ENCODE measurements at places on chromosomes 5 and 9.
A peak's percentile ranks its signal among the peaks of the same experiment; 100 is the strongest.

GRCh38 chr9:27864644-27865438 lies 291.6 kb upstream of the C9orf72 start:
- DNase-seq, result peak; percentile 18

DNA sequence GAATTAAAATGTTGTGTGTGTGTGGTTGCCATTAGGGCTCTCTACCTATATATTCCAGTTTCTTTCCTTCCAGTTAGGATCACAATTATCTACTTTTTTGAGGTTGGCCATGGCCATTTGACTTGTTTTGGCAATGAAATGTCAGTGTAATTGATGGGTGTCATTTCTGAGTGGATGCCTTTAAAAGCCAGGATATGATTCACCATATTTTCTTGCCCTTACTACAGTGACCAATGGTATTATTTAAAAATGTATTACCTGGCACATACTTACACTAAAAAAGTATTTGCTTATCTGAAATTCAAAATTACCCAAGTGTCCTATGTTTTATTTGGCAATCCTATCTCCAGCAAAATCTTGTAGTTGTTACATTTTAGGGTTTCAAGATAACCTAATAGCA lies 258.7 kb upstream of the ACTBL2 start:
- DNase-seq, result no peak

DNA sequence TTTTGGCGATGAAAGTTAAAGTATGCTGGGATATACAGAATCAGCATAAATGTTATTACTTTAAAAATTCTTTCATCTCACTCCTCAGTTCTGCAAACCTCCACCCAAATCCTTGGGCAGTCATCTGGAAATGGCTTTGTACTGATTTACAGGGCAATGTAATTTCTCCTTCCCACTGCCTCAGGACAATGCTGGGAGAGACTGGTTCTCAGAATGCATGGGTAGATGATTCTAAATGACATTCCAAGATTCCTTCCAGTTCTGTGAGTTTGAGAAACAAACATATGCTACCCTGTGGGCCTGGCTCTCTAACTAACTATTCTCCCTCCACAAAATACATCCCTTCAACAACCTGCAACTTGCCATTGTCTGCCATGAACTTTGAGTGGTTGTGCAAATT lies 7.5 kb upstream of the PSAT1 start:
- no peak for DNase-seq

- DNase-seq, result no peak
Measured at GRCh38 chr9:36796671-36797419, 224.2 kb downstream of the MELK start.

DNA sequence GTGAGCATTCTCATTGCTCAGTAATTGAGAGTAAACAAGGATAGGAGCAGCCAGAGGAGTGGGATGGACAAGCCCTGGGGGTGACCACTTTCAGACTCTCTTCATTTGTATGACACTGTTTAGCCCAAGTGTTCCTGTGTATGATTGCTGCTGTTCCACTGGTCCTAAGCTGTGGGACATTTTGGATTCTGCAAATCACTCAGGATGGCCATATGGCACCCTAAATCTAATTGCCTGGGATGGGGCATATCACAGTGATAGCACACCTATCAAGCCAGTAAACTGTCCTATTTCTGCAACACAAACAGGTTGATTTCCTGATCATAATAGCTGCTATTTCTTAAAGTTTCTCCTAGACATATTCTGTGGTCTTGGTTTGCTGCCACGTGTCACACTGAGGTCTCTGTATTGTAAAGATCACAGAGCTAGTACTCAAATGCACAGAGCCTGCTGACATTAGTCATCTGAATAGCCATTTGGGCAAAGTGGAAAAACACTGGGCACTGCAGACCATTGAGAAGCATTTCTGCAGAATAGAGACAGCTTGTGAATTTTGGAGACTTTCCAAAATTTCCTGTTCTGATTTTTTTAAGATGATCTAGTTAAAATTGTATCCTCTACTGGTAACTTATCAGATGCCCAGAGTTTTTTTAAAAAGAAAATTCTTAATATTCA lies 320.2 kb downstream of the RFX3 start:
- DNase-seq, result no peak
